SW480 (cell line): ENCODE measurements at places on chromosomes 6 and 20.

- no peak for DNase-seq
Observed at GRCh38 chr20:44187772-44188709, 1.1 kb upstream of the JPH2 start.

GRCh38 chr6:40444811-40445210, 142.4 kb downstream of the LRFN2 start:
- no peak for DNase-seq

GRCh38 chr6:39794231-39794630, 2.1 kb downstream of the DAAM2 start:
- DNase-seq: no peak

DNA sequence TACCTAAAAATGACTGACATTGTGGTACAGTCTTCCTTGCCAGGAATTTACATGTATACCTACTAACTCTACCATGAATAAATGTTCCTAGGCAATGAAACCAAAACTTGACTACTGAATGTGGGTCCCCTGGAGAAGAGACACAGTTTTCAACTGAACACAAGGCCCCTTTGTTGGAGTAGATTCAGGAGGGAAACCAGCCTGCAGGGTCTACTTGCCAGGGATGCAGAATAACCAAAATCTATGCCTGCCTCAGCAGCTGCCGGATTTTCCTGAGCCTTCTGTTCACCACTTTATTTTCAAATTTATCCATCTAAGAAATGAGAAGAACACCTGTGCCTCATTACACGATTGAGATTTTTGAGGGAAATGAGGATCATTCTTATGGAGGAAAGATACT, 211.9 kb downstream of the GRM1 start:
- no peak for DNase-seq
